HFFc6 (cell line): ENCODE measurements at places on chromosomes 4 and X.

GRCh38 chr4:15400981-15401671 is 26.7 kb upstream of the C1QTNF7 start:
- DNase-seq, result peak; percentile 84

- DNase-seq, result no peak
Observed at GRCh38 chr4:76562836-76563453, 127.9 kb downstream of the SHROOM3 start.

DNA sequence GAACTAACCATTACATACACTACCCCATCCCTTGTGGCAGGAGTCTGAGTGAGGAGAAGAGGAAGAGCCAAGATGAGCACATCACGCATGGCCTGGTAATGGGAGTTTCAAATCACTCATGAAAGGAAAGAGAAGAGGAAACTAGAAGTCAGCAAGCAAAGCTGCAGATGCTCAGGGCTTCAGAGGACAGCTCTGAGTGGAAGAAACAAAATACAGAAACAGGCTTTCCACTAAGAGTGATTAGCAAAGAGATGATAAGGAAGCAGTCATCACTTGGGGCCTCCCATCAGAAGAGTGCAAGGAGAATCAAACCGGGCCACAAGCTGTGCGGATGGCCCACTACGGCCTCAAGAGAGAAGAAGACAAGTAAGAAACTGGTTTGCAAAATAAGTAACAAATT is 25.6 kb downstream of the KDR start:
- DNase-seq, result no peak

GRCh38 chr4:173752610-173753230 is 222.7 kb upstream of the HAND2 start:
- no peak for DNase-seq

GRCh38 chr4:71595576-71596108 is 188.2 kb downstream of the GC start:
- DNase-seq, result no peak

GRCh38 chr4:139142980-139143379 is 34.0 kb downstream of the ELF2 start:
- no peak for DNase-seq

DNA sequence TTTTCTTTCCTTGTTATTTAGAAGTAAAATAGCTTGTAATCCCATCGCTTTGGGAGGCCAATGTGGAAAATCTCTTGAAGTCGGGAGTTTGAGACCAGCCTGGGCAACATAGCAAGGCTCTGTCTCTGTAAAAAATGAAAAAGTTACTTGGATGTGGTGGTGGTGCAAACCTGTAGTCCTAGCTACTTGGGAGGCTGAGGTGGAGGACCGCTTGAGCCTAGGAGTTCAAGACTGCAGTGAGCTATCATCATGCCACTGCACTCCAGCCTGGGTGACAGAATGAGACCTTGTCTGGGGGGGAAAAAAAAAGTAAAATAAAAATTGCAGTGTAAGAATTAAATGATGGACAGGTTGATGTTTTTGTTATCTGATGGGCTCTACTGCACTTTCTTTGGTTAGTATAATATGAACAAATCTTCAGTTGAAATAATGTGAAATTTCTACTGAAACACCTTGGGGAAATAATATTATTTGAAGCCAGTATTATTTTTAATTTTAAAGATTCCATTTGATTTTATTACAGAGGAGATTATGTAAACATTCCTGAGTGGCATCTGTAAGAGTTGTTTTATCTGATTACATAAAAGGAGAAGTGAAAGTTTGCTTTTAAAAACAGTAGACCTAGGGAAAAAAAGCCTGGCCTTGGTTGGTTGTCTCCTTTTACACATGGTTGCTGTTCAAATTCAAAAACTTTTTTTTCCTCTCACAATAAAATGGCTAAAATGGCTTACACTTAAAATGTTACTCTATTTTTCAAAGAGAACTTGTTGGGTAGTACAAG is 10.5 kb upstream of the NDUFC1 start:
- no peak for DNase-seq

DNA sequence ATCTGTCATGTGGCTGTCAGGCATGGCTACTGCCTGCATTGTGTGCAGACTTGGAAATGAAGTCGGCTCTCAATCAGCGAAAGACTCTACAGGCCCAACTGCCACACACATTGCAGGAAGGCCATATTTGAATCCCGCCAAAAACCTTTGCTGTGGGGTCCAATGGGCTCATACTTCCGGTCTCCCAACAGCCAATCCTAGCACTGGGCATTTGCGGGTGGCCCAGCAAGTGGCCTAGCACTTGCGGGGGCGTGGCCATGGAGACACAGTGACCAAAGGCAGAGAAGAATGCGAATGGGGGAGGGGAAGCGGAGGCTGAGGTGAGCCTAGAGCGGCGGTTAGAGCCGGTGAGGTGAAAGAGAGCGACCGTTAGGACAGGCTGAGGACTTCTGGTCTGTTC is at the start of gene OTUD6A:
OTUD6A (plus strand) TSS at position 382 of the 400 bp plus-strand sequence. CDS start 68 bp downstream, outside the sequence.
- no peak for DNase-seq

DNA sequence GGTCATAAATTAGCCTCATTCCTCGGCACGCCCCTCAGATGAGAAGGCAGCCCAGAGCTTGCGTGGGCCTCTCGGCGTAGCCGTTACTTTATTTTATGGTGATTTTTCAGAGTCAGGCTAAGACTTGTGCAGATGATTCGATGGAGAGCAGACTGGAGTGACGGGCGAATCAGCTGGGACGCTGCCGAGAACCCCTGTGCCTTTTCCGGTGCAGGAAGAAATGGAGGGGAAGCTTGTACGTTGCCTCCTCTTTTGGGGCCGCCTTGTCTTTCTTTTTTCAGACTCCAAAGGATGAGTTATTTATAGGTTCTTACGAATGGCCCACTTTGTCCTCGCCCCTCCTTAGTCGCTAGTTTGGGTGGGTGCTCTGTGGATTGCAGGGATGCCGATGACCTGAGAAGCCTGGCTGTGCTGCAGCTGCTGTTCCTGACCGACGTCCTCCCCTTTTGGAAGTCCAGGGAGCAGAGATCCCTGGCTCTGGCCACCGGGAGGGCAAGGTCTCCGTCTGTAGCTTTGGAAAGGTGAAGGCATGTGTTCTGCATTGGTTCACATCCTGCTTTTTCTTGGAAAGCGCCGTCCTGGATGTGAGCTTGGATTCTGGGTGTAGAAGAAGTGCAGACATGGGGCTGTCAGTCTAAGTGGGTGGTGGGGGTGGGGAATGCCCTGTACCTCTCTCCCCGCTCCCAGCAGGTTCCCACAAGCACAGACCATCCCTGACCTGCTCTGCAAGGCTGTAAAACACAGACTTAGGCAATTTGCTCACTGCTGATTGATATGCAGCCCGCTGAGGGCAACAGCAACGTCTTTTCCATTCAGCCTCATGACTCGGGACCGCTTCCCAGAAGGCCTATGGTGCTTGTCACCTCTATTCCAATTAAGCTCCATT is 9.3 kb downstream of the SORCS2 start:
- DNase-seq, result no peak

GRCh38 chr4:61320631-61321030 is 120.5 kb downstream of the ADGRL3 start:
- DNase-seq, result no peak

DNA sequence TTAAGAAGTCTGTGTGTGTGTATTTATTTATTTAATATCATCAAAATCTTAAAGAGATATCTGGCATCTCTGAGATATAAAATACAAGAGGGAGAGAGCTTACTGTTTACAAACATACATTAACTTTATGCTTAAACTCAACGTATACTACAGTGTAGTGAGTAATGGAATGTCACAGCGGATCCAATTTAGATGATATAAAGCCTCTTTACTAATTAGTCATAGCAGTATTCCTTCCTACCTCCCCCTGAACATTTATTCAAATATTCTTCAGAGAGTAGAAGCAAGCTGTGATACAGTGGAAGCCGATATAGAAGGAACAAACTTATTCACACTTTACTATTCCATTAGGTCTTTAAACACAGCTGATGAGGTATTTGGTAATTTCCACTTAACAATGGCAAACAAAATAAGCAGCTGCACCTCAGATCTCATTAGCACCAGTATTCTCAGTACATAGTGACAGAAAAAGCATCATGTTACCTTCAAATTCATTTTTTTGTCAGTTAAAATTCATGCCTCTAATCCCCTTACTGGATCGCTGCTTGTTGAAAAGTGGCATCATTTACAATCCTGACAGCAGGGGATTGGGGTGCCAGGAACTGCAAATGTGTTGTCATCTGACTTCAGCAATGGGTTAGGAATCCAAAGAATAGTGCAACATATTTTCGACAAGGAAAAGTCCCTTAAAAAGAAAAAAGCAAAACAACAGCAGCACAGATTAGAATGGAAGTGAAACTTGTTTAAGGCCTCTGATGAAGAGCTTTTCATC is 658.7 kb upstream of the EPHA5 start:
- DNase-seq, result no peak

GRCh38 chr4:123478859-123479345 is 82.3 kb downstream of the SPRY1 start:
- peak; percentile 50 for DNase-seq

DNA sequence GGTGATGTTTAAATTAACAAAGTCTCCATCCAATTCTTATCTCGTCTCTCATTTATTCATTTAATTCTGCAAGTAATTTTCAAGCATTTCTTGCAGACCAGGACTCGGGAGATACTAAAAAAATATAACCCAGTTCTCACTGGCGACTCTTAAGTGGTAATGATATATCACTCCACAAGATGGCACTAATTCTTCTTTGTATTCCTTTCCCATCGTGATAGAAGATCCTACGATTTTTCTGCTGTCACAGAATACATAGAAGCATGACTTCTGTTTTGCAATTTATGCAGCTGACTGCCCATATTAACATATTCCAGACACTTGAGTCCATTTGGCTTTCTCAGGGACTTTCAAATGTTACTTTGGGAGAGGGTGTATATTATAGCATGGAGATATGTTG is 64.0 kb upstream of the FGF13 start:
- peak; percentile 13 for DNase-seq

DNA sequence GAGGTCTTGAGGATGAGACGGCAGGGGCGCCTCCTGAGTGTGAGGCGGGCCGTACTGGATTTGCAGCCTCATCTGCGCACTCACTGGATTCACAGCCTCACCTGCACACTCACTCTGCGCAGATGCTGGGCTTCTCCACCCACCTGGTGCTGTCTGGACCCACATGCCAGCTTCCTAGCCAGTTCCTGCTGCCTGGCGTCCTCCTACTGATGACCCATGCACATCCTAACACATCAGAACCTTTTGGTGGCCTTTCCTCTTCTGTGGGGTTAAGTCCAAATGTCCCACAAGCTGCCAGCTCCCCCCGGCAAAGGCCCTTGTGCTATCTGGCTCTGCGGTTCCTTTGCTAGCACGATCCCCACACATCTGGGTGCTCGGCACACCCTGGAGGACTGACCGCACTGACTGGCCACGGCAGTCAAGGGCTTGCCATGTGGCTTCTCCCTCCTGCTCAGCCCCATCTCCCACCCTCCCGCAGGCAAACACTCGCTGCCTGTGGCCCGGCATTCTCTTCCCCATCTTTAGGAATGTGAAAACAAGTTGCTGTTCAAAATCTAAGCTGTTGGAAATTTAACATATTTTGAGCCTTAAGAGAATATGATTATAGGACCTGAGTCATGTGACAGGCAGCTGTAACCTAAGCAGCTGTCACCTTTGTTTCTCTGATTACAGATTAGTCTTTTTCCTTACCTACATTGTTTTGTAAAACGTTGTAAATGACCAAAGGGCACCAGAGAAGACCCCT is 39.4 kb upstream of the AFAP1 start:
- DNase-seq, result no peak

- peak; percentile 2 for DNase-seq
Observed at GRCh38 chr4:11130195-11130970, 298.3 kb downstream of the HS3ST1 start.

DNA sequence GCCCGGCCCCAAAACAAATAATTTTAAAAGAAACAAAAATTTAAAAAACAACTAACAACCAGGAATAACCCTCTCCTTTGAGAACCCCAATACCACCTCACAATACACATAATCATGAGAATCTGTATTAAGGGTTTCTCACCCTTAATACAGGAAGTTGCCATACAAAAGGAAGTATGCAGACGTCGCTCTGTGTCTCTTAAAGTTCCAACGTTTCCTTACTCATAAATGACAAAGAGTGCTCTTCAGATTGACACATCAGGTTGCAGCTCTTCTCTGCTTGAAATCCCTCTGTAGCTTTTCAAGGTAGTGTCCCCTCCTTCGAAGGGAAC is 73.9 kb upstream of the IRF2 start:
- no peak for DNase-seq

- no peak for DNase-seq
Observed at GRCh38 chr4:146275370-146275769, 61.0 kb downstream of the REELD1 start.

- no peak for DNase-seq
Observed at GRCh38 chr4:148442832-148443511, 758 bp upstream of the NR3C2 start.

GRCh38 chrX:68844581-68844980 is 15.8 kb downstream of the EFNB1 start:
- no peak for DNase-seq

DNA sequence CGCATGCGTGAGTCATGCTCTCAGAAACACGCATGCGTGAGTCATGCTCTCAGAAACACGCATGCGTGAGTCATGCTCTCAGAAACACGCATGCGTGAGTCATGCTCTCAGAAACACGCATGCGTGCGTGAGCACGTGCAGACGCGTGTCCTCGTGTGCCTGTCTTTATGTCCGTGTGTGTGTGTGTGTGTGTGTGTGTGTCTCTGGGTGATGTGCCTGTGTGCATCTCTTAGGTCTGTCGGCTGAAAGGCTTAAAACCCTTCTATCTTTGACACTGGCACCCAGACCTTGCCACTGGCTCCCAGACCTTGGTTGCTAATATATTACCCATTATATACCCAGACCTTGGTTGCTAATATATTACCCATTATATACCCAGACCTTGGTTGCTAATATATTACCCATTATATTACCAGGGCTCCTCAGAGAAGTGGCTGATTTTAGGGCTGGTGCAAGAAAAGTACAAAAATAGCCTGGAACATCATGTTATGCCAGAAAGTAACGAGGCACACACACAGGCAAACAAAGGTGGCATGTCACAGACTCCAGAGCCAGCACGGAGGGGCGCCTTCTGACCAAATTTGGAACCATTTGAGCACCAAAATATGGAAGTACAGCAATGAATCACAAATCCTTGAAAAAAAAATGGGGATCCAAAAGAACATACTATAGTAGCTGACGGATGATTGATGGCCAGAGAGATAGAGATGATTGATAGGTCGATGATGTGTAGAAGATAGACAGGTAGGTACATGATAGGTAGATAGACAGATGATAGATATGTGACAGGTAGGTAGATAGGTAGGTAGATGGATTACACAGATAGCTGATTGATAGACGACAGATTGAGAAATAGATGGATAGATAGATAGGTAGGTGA is 19.2 kb upstream of the ADRA2C start:
- no peak for DNase-seq

DNA sequence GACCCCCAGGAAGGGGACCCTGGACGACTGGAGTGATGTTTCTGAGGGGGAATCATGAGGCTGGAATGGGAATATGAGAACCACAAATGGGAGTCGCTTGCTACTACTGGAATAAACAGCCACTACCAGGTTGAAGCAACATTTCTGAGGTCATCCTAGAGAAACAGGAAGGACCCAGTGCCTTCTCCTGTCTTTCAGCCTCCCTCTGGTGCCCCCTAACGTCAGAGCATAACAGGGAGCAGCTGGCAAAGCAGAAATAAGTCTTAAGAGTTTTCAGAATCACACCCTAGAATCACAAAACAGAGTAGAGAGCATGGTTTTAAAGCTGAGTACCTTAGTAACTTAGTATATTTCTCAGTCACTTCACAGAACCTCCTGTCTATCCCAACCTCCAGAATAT is 347.8 kb upstream of the PITX2 start:
- DNase-seq, result peak; percentile 66
